ENCODE measurements at places on chromosomes 2 and 18.

DNA sequence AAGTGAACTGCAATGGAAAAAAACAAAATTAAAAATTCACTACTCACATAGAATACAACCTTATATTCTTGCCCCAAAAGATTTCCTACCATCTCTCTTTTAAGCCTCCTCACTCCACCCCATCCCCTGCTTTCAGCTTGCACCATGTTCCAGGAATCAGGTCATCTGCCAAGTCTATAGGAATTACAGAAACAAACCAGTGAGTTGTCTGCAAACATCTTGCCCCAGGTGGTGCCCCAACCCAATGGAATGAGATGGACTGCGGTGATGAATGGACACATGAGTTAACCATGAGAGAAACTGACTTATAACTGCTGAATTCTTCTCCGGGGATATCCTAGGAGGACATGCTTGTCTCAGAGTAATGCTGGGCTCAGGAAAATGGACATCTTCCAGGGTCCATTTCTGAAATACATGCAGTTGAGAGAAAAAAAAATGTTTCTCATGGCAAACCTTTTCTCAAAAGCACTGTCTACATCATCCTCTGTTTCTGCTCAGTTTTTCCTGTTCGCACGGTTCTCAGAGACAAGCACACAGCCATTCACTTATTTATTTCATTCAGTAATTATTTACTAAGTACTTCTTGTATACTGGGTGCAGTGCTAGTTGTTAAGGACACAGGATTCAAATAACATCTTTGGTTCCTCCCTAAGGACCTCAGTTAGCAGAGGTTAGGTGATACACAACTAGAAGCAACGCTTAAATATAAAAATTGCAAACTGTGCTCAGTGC, 350.0 kb downstream of the RND3 start:
- no peak for DNase-seq

GRCh38 chr2:64469261-64469660, 15.3 kb downstream of the LGALSL start:
- DNase-seq, result no peak

DNA sequence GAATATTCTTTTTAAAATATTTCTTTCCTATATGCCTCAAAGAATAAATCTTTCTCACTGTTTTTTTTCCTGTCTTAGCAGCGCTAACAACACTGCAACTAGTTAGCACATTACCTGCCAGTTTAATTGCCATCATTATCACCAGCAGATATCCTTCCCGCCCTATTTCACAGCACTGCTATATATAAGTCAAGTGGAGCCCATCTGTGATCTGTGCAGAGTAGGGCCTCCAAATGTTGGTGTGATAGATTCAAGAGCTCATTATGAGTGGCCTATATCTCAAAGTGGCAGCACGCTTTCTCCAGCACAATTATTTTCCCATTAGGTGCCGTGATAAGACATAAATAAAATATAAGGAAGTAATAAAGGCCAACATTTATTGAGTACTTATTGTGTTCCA, 19.8 kb upstream of the RGPD4 start:
- no peak for DNase-seq

GRCh38 chr2:166449439-166449838, 44.6 kb downstream of the SCN7A start:
- DNase-seq, result no peak

- DNase-seq, result peak; percentile 12
Observed at GRCh38 chr2:6148882-6149281, 456.7 kb downstream of the SOX11 start.

GRCh38 chr18:58785171-58785805, 79.4 kb upstream of the ZNF532 start:
- peak; percentile 92 for DNase-seq

GRCh38 chr2:226971084-226971483, 135.2 kb downstream of the RHBDD1 start:
- DNase-seq, result no peak

DNA sequence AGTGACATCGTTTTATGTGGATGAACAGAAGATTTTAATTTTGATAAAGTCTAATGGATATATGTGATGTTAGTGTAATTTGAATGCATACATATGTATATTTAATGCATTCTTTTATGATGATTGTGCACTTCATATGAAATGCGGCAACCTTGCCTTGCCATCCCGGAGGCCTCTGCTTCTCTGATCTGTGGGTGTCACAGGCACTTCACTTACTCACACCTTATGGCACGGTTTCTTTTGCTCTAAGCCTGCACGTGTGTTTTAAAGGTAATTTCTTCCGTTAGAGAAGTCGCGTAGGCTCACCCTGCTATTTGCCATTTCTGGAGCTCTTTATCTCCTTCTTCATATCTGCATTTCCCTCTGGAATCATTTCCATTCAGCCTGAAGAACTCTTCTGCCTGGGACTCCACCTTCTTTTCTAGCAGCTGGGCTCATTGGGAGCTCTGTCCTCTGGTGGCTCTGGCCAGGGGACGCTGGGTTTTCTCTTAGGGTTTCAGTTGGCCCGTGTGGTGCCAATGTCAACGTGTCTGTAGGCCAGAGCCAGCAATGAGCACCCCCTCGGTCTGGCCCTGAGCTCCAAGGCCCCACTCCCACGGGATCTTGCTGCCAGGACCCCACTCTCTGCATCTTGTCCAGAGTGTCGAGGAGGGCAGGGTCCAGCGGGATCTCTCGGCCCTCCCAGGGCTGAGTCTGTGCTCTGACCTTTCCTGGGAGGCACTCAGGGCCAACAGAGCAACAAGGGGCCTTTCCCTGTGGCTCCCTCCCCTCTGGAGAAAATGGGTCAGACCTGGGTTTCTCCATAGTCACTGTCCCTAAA, 97.3 kb downstream of the RTP5 start:
- no peak for DNase-seq

- DNase-seq, result no peak
Observed at GRCh38 chr2:116133381-116133942, 1681.0 kb upstream of the DDX18 start.

Data from fibroblast of villous mesenchyme (primary cell).